ENCODE measurements at places on chromosomes 5 and 9. TPM values are rescaled to one million over a fixed set of nuclear protein-coding genes. Genes with fewer than 3 reads are reported as not detected.

The ADGRD2 gene
- 1.1 TPM for total RNA-seq

- DNase-seq: no peak
Measured at GRCh38 chr5:169548315-169548714, 35.3 kb upstream of the SPDL1 start.

The MARCOL gene
- total RNA-seq: not detected

GRCh38 chr5:178667101-178667500 lies 40.3 kb upstream of the CLK4 start:
- no peak for DNase-seq
